Upper lobe of right lung (tissue), 1 donor: ENCODE measurements at places on chromosomes 2 and 18. TPM values are rescaled to one million over a fixed set of nuclear protein-coding genes. Genes with fewer than 3 reads are reported as not detected.

MYO5B gene
- total RNA-seq: 31.6 TPM

UGT1A9 gene
- not detected for total RNA-seq

C1QL2 gene
- total RNA-seq: not detected

REG3G gene
- total RNA-seq: not detected

CD207 gene
- total RNA-seq: 3.6 TPM

ELOA2 gene
- total RNA-seq: not detected

NT5C1B gene
- total RNA-seq: not detected

- peaks cover 16% of the 10 kb centered on the region for H3K4me1 ChIP-seq
- no peaks in the 10 kb centered on the region for H3K36me3 ChIP-seq
- peaks cover 49% of the 10 kb centered on the region for H3K27me3 ChIP-seq
Measured at GRCh38 chr18:79792988-79793355, 4.8 kb upstream of the KCNG2 start.

GRCh38 chr2:23430263-23430662 is 45.3 kb downstream of the KLHL29 start:
- H3K27me3 ChIP-seq: no peaks in the 10 kb centered on the region
- no peak overlapping the region for H3K27ac ChIP-seq
- H3K36me3 ChIP-seq: no peaks in the 10 kb centered on the region
- no peak for DNase-seq
- H3K4me1 ChIP-seq: peaks cover 9% of the 10 kb centered on the region

DNA sequence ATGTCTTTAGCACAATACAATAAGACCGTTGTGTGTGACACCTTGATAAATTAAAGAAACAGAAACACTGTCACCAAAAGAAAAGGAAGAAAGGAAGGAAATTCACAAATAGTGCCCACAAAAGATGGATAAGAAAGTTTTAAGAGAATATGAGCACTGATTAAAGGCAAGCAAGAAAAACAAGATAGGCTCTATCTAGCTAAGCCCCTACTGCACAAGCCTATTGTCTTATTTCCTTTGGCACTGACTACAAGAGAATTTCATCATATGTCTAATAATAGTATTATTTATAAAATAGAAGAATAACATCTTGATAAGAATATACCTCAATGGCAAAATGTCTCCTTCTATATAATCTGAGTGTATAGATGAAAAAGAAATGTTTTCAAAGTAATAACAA is 335.7 kb downstream of the NCKAP5 start:
- H3K27me3 ChIP-seq: no peaks in the 10 kb centered on the region
- H3K4me3 ChIP-seq: no peak overlapping the region
- H3K36me3 ChIP-seq: no peaks in the 10 kb centered on the region
- DNase-seq: no peak
- no peak overlapping the region for H3K27ac ChIP-seq

DNA sequence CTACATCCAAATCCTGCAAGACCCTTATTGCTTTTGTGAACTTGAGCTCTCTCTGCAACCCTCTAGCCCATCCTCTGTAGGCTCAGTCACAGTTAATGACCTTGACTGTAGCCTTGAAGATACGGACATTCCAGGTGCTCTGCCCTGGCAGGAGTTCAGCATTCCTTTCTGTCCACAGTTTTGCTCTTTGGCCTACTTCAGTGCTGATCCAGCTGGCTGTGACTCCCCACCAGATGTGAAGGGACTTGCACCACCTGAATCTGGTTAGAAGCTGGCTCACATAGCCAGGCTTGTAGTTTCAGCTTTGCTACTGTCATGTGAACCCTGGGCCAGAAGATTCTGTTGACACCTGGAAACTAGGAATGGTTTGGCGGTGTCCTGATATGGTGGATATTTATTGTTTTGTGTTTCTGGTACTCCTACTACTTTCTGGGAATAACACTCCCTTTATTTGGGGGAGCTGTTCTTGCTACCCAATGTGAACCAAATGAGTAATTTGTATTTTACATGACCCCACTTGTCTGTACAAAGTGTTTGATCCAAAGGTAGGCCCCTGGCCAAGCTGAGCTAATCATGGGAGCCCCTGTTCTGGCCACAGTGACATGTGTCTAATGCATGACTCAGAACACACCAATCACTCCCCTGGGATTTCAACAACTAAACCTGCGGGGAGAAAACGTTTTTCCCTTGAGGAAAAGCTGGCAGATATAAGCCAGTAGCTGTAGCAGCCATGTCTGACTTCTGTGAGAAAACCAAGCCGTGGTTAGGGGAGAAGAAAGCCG is 73.4 kb downstream of the CDCA7 start:
- H3K36me3 ChIP-seq: no peaks in the 10 kb centered on the region
- no peak overlapping the region for H3K27ac ChIP-seq
- peaks cover 4% of the 10 kb centered on the region for H3K27me3 ChIP-seq
- H3K4me3 ChIP-seq: no peak overlapping the region

- H3K27ac ChIP-seq: no peak overlapping the region
- no peak overlapping the region for H3K4me3 ChIP-seq
- H3K4me1 ChIP-seq: peaks cover 11% of the 10 kb centered on the region
- no peak for DNase-seq
Measured at GRCh38 chr18:5626130-5626880, 82.5 kb upstream of the EPB41L3 start.

DNA sequence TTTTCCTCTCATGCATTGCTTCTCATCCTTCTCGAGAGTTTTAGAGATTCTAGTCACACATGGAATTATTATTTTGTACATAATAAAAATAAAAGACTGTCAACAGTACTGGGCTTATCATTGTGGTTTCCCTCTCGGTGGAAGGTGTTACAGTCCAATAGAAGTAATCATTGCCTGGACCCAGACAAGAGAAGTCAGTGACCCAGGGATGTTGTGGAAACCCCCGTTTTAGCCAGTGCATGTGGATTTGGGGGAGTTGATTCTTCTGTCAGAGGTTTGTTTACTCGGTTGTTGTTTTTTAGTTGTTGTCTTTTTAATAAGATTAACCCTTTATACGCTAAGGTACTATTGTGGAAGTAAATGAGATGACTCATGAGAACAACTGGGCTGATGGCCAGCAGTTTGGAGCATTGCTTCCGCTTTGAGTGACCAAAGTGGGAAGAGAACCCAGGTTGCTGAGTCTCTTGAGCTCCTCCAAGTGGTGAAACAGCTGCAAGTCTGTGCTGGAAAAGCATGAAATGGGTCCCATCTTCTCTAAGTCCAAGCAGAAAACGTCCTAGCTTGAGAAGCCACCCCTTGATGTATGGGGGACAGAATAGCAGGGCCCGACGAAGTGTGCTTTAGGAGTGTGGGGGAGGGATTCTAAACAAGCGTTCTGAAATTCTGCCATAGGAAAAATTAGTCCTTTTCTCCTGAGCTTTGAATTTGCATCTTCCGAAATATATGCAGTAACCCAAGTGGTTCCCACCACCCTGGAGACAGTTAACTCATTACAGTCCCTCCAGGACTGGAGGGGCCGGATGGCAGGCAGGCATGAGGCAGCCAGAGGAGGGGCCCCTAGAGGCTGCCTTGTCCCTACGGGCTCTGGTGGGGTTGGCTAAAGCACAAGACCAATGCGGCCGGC is 61.8 kb upstream of the GPR45 start:
- no peaks in the 10 kb centered on the region for H3K36me3 ChIP-seq
- H3K4me1 ChIP-seq: no peaks in the 10 kb centered on the region
- H3K27ac ChIP-seq: no peak overlapping the region
- no peak for DNase-seq
- H3K4me3 ChIP-seq: no peak overlapping the region

DNA sequence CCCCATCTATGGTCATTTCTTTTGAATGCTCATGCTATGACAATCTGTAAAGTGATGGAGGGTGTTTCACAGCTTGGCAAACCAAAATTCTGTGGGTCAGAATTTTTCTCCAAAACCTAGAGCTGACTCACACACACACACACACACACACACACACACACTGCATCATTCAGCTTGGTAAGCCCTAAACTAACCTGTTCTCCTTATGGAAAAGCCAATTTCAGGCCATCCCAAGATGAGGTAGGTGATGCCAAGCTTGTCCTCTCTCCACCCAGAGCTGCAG is 45.0 kb upstream of the NRP2 start:
- H3K4me1 ChIP-seq: peaks cover 3% of the 10 kb centered on the region
- no peak overlapping the region for H3K4me3 ChIP-seq
- no peak for DNase-seq
- no peaks in the 10 kb centered on the region for H3K36me3 ChIP-seq

DNA sequence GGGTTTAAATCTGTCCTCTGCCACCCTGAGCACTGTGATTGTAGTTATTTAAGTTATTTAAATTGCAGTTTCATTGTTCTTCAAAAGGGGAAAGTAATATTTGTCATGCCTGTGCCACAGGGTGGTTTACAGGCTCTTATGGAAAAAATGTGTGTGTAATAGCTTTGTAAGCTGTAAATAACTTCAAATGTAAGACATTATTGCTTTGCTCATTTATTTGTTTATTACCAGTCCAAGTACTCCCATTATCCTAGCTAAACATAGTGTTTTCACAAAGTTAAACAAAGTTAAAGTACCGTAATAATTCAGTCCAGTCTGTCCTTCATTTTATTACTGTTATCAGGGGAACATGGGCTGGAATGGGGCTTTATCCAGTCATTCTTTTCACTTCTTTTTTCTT is 43.4 kb upstream of the IGFBP2 start:
- H3K27ac ChIP-seq: no peak overlapping the region
- no peak overlapping the region for H3K4me3 ChIP-seq
- DNase-seq: no peak
- H3K27me3 ChIP-seq: no peaks in the 10 kb centered on the region

GRCh38 chr2:128406736-128407554 is 88.3 kb upstream of the HS6ST1 start:
- no peaks in the 10 kb centered on the region for H3K4me1 ChIP-seq
- no peak overlapping the region for H3K27ac ChIP-seq
- DNase-seq: peak; percentile 56
- no peaks in the 10 kb centered on the region for H3K36me3 ChIP-seq
- no peak overlapping the region for H3K4me3 ChIP-seq
- no peaks in the 10 kb centered on the region for H3K27me3 ChIP-seq

DNA sequence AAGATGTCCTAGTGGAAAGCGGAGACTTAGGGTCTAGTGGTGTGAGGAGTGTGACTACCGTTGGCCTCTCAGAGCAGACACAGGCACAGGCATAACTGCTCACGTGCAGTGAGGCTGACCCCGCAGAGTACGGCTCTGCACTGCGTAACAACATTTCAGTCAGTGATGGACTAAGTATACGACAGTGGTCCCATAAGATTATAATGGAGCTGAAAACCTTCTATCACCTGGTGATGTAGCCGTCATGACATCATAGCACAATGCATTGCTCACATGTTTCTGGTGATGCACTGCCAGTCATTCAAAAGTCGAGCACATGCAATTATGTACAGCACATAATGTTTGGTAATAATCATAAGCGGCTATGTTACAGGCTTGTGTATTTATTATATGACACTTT is 179.6 kb downstream of the VAPA start:
- no peak overlapping the region for H3K4me3 ChIP-seq
- H3K27ac ChIP-seq: no peak overlapping the region
- H3K36me3 ChIP-seq: no peaks in the 10 kb centered on the region
- no peaks in the 10 kb centered on the region for H3K4me1 ChIP-seq

DNA sequence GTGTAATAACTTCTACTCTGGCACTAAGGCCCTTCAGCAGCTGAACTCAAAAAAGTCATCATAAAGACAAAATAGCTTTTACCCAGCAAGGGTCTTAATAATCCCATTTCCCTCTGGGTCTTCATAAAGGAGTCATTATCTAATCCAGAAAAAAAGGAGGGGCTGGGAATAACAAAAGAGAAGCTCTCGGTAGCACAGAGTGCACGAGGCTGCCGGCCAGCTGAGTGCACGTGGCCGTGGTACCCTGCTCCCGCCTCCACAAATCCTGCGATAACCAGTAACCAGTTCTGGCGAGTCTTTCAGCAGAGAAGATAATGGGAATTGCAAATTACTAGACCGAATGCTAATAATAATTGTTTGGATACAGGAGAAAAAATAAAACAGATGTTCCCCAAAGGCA is 7.5 kb downstream of the NRP2 start:
- H3K36me3 ChIP-seq: no peaks in the 10 kb centered on the region
- H3K4me1 ChIP-seq: peaks cover 24% of the 10 kb centered on the region
- H3K27me3 ChIP-seq: no peaks in the 10 kb centered on the region

DNA sequence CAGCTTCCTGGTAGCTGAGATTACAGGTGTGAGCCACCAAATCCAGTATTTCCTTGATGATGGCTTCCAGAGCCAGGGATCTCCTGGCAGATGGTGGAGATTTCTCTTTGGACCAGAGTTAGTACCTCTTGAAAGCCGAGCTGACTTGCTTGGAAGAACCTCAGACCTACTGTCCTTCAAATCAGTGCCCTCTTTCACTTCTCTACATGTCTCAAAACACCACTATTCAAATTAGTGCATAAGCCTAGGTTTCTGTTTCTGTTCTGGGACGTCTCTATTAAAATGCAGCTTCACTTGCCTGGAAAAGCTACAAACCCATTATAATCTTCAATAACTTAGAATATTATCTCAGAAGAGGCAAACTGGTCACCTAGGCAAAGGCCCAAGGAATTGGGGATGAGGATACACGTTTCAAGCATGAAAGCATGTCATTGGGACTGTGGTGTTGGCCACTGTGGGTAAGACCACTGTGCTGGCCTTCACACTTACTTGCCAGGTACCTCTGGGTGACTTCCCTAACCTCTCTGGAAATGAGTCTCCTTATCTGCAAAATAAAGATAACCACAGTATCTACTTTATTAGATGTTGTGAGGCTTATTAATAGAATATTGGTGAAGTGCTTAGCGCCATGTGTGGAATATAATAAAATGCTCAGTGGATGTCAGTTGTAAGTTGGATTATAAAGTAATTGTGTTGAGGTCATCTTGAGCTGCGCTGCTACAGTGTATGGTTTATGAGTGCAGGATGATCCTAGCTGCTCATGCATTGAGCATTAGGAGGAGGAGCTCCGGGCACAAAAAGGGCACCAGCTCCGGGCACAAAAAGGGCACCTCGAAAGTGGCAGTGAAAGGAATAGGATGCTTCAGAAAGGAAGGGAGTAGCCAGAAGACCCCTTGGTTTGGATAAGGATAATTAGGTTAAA is 84.5 kb downstream of the DOCK10 start:
- H3K27ac ChIP-seq: no peak overlapping the region
- H3K27me3 ChIP-seq: no peaks in the 10 kb centered on the region
- peaks cover 20% of the 10 kb centered on the region for H3K4me1 ChIP-seq
- DNase-seq: no peak

DNA sequence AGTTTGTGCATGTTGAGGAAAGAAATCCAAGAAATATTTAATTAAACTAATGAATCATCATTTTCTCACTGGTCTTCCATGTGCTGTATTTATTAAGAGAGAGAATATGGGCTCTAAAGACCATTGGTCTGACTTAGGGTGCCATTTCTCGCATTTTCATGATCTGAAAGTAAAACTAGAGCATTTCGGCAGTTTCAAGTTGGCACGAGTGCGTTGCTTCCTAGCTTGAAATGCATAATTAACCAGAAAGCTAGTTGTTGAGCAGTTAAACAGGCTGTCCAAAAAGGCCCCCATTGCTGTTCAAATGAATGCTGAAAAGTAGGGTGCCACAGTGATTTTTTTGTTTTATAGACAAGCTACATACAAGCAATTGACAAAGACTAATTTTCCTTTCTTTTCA is 47.4 kb downstream of the SLC8A1 start:
- H3K36me3 ChIP-seq: no peaks in the 10 kb centered on the region
- H3K4me3 ChIP-seq: no peak overlapping the region
- no peak for DNase-seq
- no peaks in the 10 kb centered on the region for H3K27me3 ChIP-seq
- H3K27ac ChIP-seq: no peak overlapping the region

GRCh38 chr18:46386788-46387187 is 270.2 kb downstream of the LOXHD1 start:
- no peak overlapping the region for H3K27ac ChIP-seq
- H3K36me3 ChIP-seq: no peaks in the 10 kb centered on the region
- DNase-seq: no peak
- H3K27me3 ChIP-seq: no peaks in the 10 kb centered on the region
